ENCODE measurements at places on chromosomes 4 and X. TPM values are rescaled to one million over a fixed set of nuclear protein-coding genes. Genes with fewer than 3 reads are reported as not detected.

TECRL gene
- not detected for polyA plus RNA-seq

TRAM1L1 gene
- polyA plus RNA-seq = 15.1 TPM

HS6ST2 gene
- polyA plus RNA-seq = 25.1 TPM

SNCA gene
- 57.5 TPM for polyA plus RNA-seq

HTR2C gene
- polyA plus RNA-seq = 0.81 TPM

SPIN4 gene
- polyA plus RNA-seq = 23.7 TPM

RNF150 gene
- polyA plus RNA-seq = 29.0 TPM

STK26 gene
- 9.2 TPM for polyA plus RNA-seq

GSX2 gene
- not detected for polyA plus RNA-seq

USP51 gene
- 11.3 TPM for polyA plus RNA-seq

DNA sequence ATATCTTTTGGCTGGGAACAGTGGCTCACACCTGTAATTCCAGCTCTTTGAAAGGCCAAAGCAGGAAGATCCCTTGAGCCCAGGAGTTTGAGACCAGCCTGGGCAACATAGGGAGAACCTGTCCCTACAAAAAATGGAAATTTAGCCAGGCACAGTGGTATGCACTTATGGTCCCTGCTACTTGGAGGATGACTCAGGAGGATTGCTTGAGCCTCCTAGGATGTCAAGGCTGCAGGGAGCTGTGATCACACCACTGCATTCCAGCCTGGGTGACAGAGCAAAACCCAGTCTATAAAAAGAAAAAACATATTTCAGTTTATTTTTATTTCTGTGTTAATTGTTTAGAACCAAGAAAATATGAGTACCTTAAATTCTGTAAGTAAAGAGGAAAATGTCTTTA lies 123.7 kb downstream of the CBR4 start:
- no peak for DNase-seq

DNA sequence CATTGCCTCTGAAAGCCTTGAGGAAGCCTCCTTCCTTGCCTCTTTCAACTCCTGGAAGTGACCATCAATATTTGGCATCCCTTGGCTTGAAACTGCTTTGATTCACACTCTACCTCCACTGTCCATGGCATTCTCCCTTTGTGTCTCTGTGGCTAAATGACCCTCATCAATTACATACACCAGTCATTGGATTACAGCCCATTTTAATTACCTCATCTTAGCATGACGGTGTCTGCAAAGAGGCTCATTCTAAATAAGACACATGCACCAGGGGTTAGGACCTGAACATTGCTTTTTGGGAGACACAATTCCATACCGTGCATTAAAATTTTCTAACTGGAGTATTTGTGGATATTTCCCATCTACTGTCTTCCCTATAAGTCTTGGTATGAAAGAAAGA lies 60.7 kb upstream of the FAM9A start:
- DNase-seq = no peak

DNA sequence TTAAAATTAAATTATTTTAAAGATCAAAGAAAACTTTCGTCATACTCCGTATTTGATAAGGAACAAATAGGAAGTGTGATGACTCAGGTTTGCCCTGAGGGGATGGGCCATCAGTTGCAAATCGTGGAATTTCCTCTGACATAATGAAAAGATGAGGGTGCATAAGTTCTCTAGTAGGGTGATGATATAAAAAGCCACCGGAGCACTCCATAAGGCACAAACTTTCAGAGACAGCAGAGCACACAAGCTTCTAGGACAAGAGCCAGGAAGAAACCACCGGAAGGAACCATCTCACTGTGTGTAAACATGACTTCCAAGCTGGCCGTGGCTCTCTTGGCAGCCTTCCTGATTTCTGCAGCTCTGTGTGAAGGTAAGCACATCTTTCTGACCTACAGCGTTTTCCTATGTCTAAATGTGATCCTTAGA lies at the start of gene CXCL8:
TSS of gene CXCL8 (plus strand) at position 217 of the 426 bp plus-strand sequence. CDS start at position 307, 90 bp downstream.
- peak; percentile 18 for DNase-seq

GRCh38 chr4:142861351-142861750 lies 15.2 kb upstream of the INPP4B start:
- no peak for DNase-seq

- no peak for DNase-seq
These were observed 51.7 kb downstream of the REELD1 start for GRCh38 chr4:146265950-146266490.

- no peak for DNase-seq
These were observed 161.9 kb downstream of the PALLD start for GRCh38 chr4:168658751-168659150.

DNA sequence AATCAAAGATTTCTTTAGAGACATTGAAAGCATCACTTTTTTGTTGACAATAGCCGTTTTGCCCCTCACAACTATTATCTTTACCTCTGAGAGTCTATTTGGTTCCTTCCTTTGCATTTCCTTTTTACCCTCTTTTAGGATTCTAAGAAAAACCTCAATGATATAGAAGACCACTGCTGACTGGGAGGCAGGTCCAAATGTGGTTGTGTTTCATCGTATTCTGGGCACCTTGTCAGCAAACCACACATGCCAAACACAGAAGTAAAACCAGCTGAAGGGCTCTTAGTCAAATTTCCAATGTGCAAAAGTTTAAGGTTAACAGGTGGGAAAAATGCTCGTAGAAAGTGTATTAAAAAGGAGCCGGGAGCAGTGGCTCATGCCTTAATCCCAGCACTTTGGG lies 5.1 kb upstream of the PRMT9 start:
- no peak for DNase-seq

- DNase-seq = no peak
These were observed 172.6 kb upstream of the VCX3A start for GRCh38 chrX:6707497-6707896.

DNA sequence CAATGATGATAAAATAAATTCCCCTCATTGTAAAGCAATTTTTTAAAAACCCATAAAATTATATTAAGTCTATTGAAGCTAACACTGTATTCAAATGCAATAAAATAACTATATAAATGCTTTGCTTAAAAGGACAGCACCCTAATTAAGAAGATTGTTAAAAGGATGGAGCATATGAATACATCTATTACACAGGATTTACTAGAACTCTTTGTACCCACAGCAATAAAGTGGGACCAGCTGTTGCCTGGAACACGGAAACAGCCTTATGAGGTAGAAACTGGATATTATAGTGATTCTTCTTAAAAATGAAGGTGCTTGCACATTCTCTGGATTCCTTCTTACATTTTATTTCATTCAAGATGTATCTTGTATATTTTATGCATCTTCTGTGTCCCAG lies 298.7 kb upstream of the KLF3 start:
- DNase-seq = no peak

- DNase-seq = no peak
These were observed 199.3 kb downstream of the TMA16 start for GRCh38 chr4:163693776-163694175.

DNA sequence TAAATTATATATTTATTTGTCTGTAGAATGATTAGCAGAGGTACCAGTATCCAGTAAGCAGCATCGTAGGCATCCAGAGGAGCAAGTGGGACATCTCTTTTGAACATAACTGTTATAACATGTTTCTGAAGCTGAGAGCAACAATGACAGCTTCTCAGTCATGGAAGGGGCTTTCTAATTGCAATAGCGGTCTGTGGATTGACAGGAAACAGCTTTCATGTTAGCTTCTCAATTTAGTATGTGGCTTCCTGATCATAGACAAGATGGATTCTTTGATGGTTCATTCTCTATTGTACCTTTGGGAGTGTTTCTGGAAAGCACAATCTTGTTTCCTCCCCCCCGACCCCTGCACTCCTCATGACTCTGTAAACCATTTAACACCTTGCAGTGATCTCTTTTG lies 434.6 kb upstream of the GNPDA2 start:
- no peak for DNase-seq

DNA sequence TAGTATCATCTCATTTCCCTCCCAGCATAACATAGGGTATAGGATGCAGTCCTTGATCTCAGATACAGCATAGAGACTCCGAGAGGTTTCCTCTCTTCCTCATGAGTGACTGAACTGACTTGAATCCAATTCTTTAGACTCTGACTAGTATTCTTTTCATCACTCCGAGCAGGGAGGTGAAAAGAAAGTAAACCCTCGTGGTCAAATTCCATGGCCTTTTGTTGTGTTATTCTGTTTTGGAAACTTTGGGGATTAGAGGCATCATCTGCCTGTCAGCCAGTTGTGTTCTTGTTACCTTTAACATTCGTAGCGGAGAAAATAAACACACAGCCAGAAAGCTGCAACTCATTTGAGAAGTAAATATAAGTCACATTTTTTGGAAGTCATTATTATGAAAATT lies 206.6 kb downstream of the ARHGAP10 start:
- no peak for DNase-seq

DNA sequence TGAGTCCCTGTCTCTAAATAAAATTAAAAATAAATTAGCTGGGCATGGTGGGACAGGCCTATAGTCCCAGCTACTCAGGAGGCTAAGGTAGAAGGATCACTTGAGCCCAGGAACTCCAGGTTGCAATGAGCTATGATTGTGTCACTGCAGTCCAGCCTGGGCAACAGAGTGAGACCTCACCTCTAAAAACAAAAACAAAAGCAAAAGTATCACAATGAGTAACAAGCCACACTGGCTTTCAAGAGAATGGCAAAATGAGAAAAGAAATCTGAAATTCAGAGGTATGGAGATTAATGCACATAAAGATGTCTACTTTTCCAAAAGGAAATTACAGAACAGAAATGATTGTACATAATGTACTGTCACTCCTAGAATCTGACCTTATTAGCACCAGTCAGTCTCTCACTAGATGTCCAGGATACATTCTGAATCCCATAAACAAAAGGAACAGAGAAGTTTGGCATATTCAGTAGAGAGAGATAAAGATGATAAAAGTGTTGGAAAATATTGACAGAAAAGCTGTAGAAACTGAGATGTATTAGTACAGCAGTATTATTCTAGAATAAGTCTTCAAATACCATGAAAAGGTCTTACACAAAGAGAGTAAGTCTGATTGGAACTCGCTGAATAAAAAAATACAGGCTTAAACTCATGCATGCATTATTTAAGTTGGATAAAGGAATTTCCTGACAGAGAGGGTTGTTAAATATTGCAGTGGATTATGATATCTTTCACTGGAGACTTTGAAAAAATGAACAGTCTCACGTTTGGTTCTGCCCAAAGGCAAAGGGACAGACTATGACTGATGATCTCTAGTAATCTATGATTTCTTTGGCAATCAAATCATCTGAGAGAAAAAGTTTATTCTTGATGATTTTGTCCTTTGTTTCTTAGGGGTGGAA lies 102.5 kb downstream of the SH3RF1 start:
- DNase-seq = no peak

DNA sequence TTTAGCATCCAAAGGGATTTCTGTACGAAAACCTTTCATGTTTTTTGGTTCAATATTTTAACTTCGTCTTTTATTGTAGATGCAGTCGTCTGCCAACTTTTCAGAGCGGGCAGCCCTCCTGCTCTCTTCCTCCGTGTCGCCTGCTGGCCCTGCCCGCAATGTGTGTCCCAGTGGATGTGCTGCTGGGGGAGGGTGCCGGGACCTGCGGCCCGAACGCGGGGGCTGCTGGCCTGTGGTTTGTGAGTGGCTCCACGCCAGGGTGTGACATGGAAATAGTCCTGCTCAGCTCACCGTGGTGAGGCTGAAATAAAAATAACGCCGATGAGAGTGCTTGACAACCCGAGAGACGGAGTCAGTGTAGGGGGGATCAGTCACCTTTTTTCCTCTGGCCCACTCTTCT lies 59.7 kb upstream of the GRPEL1 start:
- no peak for DNase-seq

GRCh38 chrX:101362757-101363156 lies 14.2 kb upstream of the TIMM8A start:
- DNase-seq = no peak

DNA sequence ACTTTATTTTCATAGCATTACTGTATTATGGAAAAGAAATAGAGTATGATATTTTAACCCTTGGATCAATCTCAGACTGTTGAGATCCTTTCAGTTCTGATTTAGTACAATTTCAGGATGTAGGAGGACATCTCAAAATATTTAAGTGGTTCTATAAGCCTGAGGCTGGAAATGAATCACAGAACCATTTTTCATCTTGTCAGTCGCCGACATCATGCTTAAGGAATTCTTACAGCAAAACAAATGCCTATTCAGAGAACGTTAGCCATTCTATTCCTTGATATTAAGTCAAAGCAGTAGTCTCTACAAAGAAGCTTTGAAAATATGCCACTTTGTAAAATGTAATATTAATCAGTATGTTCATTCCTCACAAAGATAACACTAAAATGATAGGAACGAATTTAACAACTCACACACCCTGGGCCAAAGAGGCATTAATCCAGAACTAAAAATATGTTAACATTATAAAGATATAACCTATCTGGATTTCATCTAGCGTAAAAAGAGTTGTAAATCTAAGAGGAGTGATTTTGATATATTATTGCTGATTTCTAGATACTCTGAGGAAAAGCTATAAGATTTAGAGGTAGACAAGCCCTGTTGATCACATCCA lies 152.0 kb downstream of the GASK1B start:
- no peak for DNase-seq

- no peak for DNase-seq
These were observed 727.6 kb upstream of the MAGEB2 start for GRCh38 chrX:29487714-29488113.

GRCh38 chrX:13372203-13372980 lies 52.5 kb upstream of the ATXN3L start:
- no peak for DNase-seq

GRCh38 chr4:169098532-169098931 lies 88.5 kb upstream of the CBR4 start:
- DNase-seq = no peak

GRCh38 chr4:86857341-86858052 lies 8.3 kb upstream of the SLC10A6 start:
- DNase-seq = no peak

DNA sequence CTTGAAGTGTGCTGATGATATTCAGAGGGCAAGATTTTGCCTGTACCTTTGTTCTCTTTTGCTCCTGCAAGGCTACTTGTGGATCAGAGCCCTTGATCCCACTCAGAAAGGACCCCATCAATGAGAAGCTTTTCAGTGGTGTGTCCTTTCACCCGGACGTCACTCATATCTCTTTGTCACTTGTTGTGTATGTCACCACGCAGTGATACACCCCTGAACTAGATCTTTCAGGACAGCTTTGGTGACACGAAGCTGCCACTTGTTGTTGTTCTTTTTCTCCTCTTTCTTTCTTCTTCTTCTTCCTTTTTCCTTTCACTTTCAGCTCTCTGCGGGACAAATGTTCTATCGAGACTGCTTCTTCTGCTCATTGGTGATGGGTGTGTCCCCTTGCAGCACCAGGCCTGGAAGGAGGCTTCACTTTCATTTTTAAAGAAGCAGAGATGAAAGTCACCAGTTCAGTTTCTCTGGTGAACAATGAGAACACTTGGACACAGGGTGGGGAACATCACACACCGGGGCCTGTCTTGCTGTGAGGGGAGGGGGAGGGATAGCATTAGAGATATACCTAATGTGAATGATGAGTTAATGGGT lies 83.6 kb downstream of the NBDY start:
- no peak for DNase-seq

- no peak for DNase-seq
These were observed 613.5 kb downstream of the PCDH18 start for GRCh38 chr4:136918772-136919171.

- no peak for DNase-seq
These were observed 468.4 kb upstream of the PRKX start for GRCh38 chrX:4181782-4182407.

Data from renal cortex interstitium (tissue), 15 donors.